ENCODE measurements at places on chromosomes 12 and 14.

- DNase-seq, result no peak
Measured at GRCh38 chr14:93018366-93018765, 95.4 kb downstream of the CHGA start.

GRCh38 chr12:80222261-80222660, 122.9 kb downstream of the OTOGL start:
- DNase-seq, result no peak

GRCh38 chr14:104109731-104110361, 24.3 kb downstream of the ASPG start:
- no peak for DNase-seq

DNA sequence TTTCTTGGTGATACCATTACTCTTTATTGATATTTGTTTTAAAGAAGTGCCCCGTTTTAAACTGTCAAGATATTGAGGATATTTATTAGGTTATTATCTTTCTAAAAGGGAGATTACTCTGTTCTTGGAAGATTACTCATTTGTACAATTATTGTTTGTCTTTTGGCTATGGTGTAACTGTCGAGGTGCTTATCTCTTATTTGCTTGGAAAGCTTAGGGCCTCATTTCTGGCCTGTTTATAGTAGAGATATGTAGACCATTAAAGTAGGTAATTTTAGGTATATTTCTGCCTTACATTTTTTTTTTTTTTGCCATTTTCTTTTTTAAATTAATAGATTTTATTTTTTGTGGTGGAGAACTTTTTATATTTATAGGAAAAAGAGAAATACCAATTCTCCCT, 74.2 kb downstream of the KTN1 start:
- DNase-seq, result no peak

DNA sequence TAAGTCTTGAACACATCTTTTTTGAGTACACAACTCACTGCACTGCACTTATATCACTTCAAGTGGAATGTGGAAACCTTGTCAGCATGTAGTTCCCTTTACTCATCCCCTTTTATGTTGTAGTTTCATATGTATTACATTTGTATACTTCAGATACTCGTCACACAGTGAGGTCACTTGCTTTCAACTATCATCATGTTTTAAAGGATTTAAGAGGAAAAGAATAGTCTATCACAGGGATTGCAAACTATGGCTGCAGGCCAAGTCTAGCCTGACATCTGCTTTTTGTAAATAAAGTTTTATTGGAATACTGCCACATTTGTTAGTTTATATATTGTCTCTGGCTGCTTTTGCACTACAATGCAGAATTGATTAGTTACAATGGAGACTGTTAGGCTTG, 24.3 kb downstream of the CNOT2 start:
- no peak for DNase-seq

DNA sequence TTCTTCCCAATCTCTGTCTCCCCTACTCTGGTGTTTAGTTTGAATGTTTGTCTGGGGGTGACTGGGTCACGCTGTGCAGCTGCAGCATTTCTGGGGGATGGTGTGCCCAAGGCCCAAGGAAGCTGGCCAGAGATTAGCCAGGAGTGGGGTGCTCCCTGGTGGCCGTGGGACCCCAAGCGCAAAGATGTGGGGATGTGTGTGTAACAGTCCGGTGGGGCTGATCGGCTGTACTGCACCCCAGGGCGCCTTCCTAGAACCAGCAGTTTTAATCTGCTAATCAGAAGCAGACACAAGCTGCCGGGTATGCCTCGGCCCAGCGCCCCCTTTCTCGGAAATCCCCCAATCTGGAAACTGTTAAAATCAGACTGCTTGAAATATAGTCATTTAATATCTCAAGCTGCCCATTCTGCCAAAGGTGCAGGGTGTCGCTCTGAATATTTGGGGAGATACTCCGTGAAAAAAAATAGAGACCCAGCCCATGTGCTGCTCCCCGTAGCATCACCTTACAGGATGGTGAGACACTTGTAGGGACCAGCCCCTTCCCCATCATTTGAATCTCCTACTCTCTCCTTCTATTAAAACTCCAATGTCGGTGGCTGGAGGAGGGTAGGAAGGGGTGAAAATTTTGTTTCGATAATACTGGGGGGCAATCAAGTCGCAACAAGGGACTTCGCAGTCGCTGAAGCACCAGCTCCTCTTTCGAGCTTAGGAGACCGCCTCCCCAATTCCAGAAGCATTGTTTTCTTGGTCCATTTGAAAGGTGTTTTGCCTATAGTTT, 4.3 kb downstream of the HOXC9 start:
- no peak for DNase-seq

GRCh38 chr14:104517426-104517825, 62.1 kb upstream of the C14orf180 start:
- no peak for DNase-seq

DNA sequence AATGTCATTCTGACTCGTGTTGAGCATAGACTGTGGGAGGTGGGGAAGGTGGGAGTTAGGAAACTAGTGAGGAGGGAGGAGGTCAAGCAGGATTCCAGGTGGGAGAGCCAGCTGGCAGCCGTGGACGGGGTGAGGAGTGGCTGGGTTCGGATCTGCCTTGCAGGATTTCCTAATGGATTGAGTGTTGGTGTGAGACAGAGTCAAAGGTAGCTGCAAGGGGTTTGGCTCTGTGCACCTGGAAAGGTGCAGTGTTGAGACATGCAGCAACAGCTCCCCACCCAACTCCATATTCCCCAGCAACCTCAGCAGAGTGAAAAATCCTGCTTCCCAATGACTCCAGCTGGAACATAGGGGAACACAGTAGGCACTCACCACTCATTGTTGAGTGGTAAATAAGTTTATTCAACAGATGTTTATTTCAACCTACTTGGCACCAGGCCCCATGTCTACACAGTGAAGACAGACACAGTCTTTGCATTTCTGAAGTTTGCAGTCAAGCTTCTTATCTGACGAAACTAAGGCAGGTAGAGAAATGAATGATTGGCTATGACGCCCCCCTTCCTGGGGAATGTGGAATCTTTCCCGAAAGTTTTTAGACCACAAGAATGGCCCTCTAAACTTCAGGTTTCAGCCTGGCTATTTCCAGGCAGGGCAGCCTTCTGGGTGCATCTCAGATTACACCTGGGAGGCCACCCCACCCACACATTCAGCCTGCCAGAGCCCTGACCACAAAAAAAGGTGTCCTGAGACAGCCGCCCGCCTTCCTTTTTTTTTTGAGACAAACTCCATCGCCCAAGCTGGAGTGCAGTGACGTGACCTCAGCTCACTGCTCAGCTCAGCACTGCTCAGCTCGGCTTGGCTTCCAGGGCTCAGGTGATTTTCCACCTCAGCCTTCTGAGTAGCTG, 37.9 kb upstream of the PLEKHG6 start:
- no peak for DNase-seq

GRCh38 chr12:50051101-50051806, 6.1 kb upstream of the ASIC1 start:
- DNase-seq, result no peak

- DNase-seq, result no peak
Measured at GRCh38 chr12:123712780-123713319, 697 bp downstream of the ATP6V0A2 start.

DNA sequence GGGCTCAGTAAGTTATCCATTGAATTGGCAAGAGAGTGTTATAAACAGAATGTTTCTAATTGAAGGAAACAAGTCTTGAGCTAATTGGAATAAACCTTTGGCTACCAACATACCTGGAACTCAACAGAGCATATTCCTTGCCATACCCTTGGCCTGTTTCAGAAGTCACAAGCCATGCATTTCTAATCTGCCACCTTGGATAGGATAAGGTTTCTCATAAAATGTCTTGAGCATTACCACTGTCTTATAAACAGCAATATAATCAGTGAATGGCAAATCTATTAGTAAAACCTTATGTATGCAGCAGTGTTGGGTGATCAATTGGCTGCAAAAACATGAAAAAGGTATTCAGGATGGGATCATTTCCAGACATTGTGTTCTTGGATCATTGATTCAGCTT, 765.2 kb upstream of the SEL1L start:
- DNase-seq, result no peak

- no peak for DNase-seq
Measured at GRCh38 chr12:47369085-47369484, 289.3 kb upstream of the AMIGO2 start.

DNA sequence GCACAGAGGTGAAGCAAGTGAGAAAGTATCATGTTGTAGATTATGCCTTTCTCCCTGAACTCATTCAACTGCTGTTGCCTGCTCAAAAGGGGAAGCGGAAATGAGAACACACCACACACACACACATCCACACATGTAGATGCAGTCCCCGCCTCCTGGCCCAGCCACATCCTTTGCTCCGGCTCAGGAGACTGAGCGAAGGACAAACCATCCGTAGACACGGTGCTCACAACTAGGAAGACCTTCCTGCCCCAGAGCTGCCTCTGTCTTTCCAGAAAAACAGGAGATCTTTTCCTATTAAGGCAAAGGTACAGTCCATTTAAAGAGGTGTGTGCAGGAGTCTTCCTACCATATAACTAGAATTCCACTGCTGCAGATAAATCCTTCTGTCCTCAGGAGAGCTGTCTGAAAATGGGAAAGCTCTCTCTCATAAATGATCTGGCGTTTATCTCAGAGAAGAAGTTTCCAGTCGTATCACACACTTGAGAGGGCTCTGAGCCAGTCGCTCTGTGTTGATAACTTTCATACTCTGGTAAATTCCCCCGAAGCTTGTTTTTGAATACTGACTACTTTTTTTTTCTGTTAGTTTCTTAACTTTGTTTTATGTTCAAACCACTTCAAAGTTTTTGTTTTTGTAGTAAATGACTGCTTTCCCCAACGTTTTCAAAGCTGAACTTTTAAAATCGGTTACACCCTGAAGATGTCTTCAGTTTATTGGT, at the start of gene TESPA1:
TESPA1 (minus strand) TSS at position 105 of the 719 bp plus-strand sequence. CDS start 10,200 bp downstream, outside the sequence.
- peak; percentile 75 for DNase-seq

GRCh38 chr12:57138526-57139272, 8.7 kb downstream of the LRP1-AS start:
- DNase-seq, result no peak

DNA sequence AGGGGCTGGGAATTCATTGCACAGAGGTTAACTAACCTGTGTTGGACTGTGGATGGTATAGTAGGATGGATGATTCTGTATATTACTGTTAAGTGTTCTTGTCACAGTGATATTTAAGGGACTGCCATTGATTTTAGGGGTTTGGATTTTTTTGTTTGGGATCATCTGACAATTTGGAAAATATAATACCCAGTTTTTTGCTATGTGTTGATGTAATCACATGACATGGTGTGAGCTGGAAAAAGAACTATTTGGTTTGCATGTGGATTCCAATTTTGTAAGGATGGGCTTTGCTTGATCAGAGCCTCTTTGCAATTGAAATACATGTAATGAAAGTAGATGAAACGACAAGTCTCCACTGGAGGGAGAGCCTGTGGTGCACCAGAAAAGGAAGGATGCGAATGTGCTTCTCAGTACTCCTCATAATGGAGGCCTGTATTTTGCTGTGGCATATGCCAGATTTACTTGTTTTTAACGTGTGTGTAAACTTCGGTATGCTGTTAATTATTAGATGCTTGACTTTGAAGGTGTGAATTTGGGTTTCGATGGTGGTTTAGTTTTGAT, 2.7 kb downstream of the DYRK2 start:
- no peak for DNase-seq

DNA sequence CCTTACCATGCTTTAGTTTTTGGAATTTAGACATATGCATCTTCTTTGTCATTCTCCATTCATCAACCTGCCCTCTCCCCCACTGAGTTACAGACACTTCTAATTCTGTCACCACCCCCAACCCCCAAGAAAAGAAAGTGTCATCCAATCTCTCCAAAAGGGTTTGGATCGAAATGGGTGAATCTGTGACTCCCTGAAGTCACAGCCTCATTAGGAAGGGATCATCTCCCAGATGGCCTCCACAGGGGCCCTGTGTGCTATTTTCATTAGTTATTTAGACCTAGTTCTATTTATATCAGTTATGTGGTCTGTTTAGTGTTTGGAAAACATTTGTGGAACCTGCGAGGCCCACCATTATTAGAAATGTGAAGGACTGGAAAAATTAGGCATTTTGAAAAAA, 191.0 kb upstream of the ATP2B1 start:
- DNase-seq, result no peak

- DNase-seq, result no peak
Measured at GRCh38 chr12:76595056-76595455, 35.5 kb upstream of the OSBPL8 start.

- peak; percentile 77 for DNase-seq
Measured at GRCh38 chr12:121128908-121129810, 3.5 kb upstream of the P2RX7 start.

- DNase-seq, result peak; percentile 24
Measured at GRCh38 chr14:66508547-66508845, 549 bp downstream of the GPHN start.

DNA sequence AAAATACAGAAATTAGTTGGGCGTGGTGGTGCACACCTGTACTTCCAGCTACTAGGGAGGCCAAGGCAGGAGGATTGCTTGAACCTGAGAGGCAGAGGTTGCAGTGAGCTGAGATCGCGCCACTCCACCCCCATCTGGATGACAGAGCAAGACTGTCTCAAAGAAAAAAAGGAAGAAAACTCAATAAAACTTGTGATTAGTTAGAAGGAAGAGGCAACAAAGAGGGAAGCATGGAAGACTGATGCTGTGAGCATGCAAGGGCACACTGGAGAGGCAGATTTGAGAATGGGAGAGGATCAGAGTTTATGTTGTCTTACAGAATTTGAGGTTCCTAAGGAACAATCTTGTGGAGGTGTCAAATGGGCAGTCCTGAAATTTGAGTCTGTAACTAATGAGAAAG, 2.8 kb upstream of the ZC2HC1C start:
- no peak for DNase-seq

DNA sequence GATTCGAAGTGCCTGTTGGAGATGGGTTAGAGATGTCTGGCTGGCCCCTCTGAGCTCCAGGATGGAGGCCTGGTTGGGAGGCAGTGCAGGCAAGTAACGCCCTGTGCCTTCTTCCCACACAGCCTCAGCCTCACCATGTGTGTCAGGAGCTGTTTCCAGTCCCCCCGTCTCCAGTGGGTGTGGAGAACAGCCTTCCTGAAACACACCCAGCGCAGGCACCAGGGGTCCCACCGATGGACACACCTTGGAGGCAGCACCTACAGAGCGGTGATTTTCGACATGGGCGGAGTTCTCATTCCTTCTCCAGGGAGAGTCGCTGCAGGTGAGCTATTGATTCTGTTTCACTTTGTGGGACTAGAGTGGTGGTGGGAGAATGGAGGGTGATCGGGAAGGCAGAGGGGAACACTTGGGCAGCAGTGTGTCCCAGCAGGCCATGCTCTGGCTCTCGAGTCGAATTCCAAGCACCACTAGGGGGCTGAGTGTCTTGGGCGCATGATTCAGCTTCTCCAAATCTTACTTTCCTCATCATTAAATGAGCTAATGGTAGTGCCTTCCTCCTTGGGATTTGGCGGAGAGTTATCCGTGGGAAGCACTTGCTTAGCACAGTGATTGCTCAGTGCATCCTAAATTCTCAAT, 6.8 kb downstream of the ACAD10 start:
- no peak for DNase-seq
